ENCODE measurements at places on chromosomes 5 and 9.

GRCh38 chr5:78671609-78672008 is 23.0 kb upstream of the LHFPL2 start:
- DNase-seq: no peak

DNA sequence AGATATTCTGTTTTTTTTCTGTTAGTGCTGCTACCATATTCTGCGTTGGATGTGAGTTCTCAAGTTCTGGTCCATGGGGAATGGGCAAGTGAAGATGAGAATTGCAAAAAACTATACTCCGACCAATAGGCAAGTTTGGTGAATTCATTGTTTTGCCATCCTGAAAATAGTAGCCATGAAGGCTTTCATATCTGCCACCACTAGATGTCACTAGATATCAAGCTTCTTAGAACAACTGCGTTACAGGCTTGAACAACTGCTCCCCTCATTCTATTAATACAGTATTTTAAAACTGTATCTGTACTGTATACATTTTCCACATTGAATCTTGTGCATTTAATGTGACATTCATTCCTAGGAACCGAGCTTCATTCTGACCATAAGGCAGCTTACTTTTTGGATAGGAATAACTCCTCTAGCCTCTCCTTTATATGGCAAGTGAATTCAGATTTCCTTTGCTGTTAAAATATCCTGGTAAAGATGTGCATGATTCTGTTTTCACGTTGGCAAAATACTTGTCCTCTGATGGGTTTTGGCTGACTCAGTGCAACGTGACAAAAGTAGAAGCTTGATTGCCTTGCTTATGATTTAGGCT is 163.6 kb downstream of the SREK1 start:
- DNase-seq: no peak

DNA sequence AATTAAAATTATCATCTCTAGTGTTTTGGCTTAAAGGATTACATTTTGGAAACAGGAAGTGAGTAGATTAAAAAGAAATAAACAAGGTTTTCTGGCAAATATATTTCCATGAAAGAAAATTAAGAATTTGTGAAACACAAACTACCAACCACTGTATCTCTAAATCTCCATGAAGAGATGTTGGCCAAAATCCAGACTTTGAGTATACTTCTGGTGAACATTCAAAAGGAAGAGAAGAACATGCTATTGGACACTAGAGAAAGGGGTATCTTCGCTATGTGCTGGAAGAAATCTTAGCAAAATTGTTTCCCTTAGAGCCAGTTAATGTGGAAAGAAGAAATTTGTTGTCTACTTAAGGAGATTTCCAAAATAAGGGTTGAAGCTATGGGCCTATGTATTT is 710.4 kb upstream of the CTNND2 start:
- no peak for DNase-seq

GRCh38 chr5:74316064-74316603 is 324.4 kb downstream of the ENC1 start:
- DNase-seq: peak; percentile 0

GRCh38 chr5:32735512-32735911 is 24.4 kb downstream of the NPR3 start:
- no peak for DNase-seq
